ENCODE measurements at places on chromosomes 3 and 15.

DNA sequence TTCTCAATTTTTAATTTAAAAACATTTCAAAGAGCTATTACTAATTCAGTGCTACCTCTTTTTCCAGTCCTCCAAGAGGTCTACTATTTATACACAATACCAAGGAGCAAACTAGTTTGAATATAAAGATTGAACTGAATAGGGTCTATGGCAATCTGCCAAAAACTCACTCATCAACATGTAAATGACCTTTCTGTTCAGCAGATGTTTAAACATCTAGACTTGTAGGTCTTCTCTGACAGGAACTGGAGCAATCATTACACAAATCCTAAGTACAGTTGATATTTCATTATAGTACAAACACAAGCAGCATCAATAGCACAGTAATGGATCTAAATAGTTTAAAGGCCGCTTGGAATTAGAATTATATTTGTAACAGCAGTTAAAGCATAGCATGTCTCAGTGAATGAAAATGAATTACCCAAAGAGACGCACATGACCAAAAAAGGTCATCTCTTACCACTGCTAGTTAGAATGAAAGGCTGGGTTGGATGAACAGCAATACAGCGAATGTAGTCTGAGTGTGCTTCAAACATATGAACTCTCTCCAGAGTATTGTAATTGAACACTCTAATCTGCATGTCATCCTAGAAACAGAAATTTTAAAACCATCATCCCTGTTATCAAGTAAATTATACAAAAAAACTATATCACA is 10.7 kb downstream of the COPB2 start:
- DNase-seq, result no peak

DNA sequence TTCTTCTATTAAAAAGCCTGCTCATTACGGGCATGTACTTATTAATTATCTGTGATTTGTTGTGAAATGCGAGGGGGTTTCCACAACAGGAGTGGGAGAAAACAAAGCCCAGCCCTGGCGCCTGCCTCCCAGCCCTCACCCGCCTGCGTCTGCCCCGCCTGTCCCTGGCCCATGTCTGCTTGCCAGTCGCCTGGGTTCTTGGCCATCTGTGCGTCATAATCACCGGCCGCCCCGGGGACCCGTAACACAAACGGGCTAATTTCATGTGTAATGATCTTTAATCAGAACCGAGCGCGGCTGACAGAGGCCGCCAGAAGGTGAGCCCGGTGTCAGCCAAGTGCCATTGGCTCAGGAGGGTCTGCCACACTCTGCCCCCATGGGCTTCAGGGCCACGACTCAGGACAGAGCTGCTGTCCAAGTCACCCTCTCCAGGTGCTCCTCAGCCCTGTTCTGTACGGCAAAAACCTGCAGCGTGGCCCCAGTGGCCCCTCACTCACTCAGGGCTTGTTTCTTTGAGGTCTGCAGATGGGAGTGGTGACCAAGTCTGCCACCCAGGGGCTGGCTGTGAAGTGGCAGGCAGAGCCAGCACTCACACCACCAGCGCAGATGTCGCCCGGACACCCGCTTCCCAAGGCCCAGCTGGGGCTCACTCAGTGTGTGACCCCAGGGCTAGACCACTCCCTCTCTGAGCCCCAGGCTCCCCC is 28.8 kb upstream of the TMEM115 start:
- no peak for DNase-seq

- no peak for DNase-seq
Observed at GRCh38 chr3:69613286-69613685, 126.0 kb upstream of the MITF start.

- DNase-seq, result no peak
Observed at GRCh38 chr3:112048911-112049310, 14.4 kb downstream of the TMPRSS7 start.

DNA sequence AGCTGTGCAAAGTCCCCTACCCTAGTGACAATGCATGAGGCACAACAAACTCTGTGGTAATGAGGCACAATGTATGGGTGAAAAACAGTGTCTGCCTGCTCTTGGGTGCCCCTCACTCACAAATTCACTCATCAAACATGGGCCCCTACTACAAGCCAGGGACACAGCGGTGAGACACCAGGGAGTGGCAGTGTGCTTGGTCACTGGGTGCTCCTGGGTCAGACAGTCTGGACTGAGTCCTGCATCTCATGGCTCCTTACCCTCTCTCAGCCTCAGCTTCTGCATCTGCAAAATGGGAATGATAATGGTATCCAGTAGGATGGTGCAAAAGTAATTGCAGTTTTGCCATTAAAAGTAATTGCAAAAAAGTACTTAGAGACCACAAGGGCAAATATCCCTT is 184.7 kb downstream of the MEGF11 start:
- no peak for DNase-seq

DNA sequence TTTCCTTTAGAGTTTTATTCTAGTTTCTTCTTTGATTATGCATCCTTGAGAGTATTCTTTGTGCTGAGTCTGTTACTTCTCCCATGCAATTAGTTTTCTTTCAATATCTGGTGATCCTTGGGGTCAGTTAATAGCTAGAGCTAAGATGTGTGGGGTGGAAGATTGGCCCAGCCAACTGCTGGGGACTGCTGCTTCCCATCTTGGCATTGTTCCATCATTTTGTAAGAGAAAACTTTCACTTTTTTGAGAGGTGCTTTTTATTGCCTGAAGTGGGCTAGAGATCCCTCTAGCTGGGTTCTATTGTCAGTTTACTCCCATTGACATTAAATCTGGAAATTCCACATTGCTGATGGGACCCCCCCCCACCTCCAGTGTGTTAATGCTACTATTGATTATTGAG is 15.4 kb downstream of the BCL2L10 start:
- DNase-seq, result no peak

DNA sequence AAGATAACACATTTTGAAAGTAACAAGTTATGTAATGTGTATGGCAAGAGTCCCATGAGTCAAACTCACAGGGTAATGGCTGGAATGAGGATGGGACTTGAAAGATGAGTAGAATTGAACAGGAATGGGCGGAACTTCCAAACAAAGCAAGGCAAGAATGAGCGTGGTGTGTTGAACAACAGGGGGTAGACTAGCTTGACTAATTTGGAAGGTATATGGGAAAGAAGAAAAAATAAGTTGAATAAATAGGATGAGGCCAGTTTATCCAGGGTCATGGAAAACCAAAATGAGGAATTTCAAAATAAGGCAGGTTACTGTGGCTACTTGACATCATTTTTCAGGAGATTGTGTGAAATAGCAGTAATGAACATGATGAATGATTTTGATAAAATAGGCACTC is 2.5 kb upstream of the DPH6 start:
- DNase-seq, result no peak

GRCh38 chr3:105837143-105837740 is 31.6 kb downstream of the CBLB start:
- no peak for DNase-seq

- DNase-seq, result no peak
Observed at GRCh38 chr3:51436998-51437639, 46.0 kb downstream of the RBM15B start.

- DNase-seq, result no peak
Observed at GRCh38 chr3:35968043-35968622, 328.8 kb downstream of the ARPP21 start.

DNA sequence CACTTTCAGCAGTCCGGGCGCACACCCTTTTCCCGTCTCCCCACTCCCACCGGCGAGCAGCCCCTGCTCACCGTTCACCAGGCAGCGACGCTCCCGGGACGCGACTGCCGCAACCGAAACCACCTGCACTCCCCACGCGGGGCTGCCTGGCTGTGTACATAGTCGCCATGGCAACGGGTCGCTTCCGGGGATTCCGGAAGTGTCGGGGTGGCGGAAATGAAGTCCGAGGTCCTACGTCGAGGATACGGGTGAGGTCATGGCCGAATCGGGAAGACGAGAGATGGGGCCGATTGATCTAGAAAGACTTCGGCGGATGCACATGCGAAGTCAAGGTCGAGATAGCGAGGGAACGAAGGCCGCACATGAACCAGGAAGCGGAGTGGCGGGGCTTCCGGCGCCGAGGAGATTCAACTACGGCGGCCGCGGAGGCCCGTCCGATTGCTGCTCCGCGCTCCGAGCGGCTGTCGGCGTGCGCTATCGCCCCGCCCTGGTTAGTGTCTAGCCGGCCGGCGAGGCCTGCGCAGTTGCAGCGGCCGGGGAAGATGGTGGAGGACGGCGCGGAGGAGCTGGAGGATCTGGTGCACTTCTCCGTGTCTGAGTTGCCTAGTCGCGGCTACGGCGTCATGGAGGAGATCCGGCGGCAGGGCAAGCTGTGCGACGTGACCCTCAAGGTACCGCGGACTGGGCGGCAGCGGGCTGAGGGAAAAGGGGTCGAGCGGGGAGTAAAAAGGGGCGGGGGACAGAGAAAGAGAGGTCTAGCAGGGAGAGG is at the start of the genes KIF9 and KLHL18:
Gene KIF9 (minus strand): TSS at position 376 of the 769 bp plus-strand sequence. CDS start 5,425 bp downstream, outside the sequence.
Gene KLHL18 (plus strand): TSS at position 521 of the 769 bp plus-strand sequence. CDS start 22 bp downstream, at position 543.
- peak; percentile 94 for DNase-seq

GRCh38 chr3:148648685-148649352 is 48.9 kb upstream of the AGTR1 start:
- no peak for DNase-seq

DNA sequence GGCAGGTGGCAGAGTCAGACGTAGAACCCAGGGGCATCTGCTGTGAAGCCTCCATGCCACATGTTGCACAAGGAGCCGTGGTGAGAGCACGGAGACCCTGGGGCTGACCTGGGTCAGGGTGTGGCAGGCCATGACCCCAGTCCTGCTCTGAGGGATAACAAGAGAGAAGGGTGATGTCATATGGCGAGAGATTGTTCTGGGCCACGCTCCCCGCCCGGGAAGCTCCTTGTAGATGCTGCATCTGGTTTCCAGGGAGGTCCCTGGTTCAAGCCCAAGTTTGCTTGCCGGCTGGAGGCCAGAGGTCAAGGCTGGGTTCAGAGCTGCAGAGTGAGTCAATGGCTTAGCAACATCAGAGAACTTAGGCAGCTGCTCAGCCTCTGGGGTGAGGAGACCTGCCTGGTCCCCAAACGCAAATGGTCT is 17.3 kb downstream of the FGD5 start:
- DNase-seq, result no peak

DNA sequence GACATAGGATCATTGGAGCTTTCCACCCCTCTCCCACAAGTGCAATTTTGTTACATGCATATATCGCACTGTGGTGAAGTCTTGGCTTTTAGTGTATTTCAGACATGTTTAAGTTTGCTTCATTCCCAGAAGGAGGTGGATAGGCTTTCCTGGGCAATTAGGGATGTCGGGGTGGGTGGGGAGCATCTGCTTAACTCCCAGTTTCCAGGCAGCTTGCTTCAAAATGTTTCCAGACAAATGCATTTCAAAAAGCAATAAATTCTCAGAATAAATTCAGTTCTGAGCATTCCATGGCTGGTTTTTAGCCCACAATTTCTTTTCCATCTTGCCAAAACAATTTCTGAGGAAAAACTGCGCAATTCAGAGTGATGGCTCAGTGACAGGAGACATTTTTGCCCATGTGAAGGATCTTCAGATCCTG is 227.7 kb upstream of the ZPLD1 start:
- DNase-seq, result no peak

DNA sequence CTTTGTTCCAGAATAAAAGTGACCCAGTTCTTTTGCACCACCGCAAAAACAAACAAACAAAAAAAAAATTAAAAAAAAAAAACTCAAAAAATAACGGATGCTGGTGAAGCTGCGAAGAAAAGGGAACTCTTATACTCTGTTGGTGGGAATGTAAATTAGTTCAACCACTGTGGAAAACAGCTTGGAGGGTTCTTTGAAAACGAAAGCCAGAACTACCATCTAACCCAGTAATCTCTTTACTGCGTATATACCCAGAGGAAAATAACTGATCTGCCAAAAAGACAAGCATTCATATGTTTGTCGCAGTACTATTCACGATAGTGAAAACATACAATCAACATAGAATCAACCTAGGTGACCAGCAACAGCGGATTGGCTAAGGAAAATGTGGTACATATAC is 298.9 kb upstream of the CBLB start:
- no peak for DNase-seq

- DNase-seq, result no peak
Observed at GRCh38 chr15:38650384-38650783, 85.8 kb upstream of the RASGRP1 start.

GRCh38 chr3:40191850-40192448 is 117.6 kb upstream of the EIF1B start:
- DNase-seq, result peak; percentile 39

GRCh38 chr15:84819291-84819768 is 2.2 kb downstream of the ALPK3 start:
- DNase-seq, result no peak
